SW 1271 (cell line): ENCODE measurements at places on chromosomes 16 and 17.

- DNase-seq = no peak
Observed at GRCh38 chr17:12659500-12659899, 6.2 kb upstream of the MYOCD start.

- DNase-seq = no peak
Observed at GRCh38 chr17:17811381-17812210, 25.2 kb downstream of the SREBF1 start.

DNA sequence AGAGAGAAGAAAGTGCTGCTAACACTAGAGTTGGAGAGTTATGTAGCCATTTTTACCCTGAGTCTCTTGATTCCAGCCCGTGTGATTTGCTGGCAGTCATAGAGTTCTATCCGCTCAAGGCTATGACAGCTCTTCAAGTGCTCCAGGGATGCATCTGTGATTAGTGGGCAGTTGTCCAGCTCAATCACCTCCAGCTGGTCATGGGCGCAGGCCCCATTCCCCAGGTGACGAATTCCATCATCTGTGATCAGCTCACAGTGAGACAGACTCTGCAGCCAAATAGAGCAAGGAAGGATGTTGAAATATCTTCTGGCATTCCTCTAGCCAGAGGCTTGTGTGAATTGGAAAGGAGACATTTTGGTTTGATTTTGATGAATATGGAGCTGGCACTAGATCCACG is 38.4 kb upstream of the STAC2 start:
- no peak for DNase-seq

- no peak for DNase-seq
Observed at GRCh38 chr17:57570724-57571344, 174.3 kb downstream of the CCDC182 start.

DNA sequence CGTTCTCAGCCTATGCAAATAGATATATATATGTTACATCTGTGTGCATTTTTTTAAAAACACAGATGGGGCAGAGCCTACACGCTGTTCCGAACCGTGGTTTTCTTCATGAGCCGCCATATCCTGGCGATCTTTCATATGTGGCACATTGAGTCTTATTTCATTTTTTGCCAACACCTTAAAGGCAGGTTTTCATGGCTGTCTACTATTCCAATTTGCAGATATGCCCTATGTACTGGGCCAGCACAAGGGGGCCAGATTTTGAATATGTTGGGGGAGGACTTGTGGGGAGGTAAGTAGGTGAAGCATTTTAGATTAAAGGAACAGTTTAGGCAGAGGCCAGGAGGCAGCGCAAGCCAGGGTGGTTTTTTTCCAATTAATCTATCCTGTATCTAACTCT is 16.0 kb downstream of the WFDC1 start:
- DNase-seq = no peak

DNA sequence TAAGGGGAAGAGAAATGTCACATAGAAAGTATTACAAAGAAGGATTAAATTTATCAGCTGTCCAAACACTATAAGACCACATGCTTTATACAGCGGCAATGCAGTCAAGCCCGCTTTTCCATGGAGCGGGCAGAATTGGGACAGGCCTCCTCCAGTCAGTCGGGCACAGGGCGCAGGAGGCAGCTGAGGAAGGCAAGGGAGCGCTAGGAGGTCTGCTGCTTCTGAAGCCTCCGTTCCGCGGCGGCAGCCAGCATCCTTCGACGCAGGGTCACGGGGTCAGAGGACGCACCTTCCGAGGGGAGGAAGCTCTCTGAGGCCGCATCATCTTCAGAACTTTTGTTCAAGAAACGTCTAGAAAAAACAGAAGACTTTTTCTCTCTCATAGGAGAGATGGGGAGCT is 62.6 kb downstream of the AMFR start:
- no peak for DNase-seq

DNA sequence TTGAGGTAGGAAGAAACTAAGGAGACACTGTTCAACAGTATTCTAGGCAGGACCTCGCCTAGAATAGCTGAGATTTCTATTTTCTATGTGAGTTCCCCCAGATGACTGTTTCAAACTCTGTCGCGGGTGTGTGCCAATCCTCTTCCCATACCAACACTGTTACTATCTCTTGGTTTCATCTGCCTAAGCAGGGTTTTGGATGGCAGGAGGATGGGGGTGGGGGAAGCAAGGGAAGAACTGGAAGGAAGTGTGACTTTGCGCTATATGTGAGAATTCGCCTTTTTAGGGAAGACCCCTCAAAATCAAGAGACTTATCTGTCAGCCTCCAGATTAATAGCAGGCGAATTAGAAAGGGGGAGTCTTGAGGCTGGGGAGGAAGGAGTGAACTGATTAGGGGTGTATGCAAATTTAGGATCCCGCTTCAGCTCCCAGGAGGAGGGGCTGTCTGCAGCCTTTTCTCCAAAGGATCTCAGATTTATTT is 521 bp upstream of the G6PC3 start:
- no peak for DNase-seq

DNA sequence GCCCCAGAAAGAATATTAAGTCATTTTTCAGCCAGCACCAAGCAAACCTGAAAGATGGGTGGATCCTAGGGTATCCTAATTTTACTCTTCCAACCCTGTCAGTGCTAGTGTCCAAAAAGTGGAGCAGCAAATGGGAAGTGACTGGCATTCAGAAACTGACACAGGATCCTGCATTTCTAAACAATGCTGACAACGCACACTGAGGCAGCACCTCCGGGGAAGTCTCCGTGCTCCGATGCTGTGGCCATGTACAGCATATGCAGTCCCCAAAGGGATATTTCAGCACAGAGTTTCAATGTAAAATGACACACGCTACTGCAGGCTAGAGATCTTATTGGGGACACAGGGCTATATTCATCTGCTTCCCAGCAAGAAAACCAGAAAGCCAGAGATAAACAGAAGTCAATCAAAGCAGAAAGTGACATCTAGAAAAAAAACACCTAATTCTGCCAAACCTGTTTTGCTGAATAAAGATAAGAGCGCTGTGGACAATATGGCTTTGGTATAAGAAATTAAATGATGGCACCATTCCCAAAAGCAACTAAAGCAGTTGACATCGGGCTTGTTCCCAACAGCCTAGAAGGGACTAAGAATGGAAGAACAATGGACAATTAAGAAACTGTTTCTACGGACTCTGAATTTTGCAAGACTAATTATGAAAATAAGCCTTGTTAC is 17.3 kb downstream of the XYLT1 start:
- no peak for DNase-seq

DNA sequence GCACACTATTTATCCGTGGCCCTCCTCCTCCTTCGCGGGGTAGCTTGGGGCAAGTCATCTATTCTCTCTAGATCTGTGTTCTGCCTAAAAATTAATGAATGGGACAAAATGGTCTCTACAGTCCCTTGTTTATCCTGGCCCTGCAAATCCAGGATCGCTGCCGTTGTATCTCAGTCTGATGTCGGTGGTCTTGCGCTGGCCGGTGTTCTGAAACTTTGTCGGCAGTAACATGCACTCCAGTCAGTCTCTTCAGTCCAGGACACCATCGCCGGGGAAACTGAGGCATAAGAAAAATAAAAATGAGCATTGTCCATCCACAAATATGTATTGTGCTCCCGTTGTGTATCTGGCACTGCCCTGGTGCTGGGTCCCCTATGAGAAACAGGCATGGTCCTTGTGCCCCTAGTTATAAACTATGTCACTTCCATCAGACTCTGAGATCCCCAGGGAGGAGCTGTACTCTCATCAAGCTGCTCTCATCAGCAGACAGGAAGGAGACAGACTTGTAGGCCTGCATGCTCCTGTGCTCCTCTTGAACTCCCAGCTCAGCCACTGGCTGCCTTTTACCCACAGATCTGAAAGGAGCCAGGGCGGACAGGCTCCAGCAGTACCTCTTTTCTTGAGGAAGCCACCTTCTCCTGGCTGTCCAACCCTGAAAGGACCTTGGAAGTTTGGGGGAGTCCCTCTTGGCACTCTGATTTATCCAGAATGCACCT is 13.7 kb upstream of the CA4 start:
- DNase-seq = no peak

GRCh38 chr16:56939801-56940200 is 7.9 kb downstream of the HERPUD1 start:
- no peak for DNase-seq

DNA sequence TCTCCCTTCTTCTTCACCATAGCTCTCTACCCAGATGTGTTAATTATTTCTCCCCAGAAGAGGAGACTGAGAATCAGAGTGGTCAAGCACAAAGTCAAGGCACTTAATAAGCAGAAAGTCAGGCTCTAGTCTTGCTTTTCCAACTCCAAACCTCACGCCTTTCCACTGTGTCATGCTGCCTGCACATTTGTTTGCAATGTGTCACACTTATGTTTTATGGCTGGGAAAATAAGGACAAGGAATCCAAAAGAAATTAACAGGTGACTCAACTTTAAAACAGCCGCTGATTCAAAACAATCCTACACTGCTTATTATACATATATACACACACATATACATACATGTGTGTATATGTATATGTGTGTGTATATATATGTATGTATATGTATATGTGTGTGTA is 255.7 kb upstream of the DYNLRB2 start:
- DNase-seq = peak; percentile 63

GRCh38 chr17:33970279-33970678 is 284.8 kb upstream of the CCL2 start:
- no peak for DNase-seq
